KG1 (cell line): ENCODE measurements at places on chromosomes 6 and 20.

DNA sequence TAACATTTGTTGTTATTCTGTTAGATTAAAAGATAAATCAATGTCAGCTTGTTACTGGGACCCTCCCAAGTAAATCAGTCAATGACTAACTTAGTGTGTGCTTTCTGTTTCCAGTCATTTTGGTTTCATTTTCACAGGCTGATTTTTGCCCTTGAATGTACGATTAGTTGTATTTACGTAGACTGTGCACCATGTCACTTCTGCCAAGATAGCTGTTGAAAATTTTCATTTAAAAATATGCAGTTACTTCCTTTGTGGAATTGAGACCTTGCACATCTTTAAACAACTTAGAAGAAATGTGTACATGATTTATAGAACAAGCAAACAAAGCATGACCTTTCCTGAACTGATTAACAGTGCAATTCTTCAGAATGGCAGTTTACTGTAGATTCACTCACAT, 944.8 kb upstream of the CITED2 start:
- DNase-seq = no peak

DNA sequence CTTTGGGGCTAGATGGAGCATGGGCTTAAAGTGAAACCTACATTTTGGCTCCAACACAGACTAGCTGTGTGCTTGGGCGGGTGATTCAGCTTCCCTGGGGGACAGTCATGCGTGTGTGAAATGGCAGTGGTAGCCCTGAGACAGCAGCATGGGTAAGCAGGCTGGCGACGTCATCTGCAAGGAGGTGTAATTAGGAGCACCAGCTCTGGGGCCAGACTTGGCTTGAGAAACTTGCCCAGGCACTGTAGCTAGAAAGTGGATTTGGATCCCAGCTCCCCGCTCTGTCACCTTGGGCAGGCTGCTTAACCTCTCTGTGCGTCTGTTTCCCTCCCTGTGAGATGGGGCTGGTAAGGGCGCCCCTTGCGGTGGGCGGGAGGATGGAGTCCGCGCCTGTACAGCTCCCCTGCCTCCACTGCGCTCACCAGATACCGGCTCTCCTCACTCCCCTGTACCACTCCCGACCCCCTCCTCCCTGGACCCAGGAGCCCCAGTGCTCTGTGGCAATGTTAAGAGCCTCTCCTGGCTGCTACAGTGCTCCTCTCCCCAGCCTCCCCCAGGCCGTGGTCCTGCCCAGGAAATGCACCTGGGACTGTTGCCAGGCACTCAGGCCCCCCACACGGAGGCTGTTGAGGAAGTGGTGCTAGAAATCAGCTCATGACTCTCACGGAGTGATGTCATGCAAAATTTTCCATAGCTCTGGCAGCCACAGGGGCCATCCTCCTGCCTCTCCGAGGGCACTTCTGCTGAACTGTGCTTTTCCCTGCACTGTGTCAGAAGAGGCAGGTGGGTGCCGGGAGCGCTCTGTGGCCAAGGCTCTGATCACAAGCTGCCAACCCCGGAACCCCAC, 44.6 kb downstream of the SYNJ2 start:
- DNase-seq = peak; percentile 95

DNA sequence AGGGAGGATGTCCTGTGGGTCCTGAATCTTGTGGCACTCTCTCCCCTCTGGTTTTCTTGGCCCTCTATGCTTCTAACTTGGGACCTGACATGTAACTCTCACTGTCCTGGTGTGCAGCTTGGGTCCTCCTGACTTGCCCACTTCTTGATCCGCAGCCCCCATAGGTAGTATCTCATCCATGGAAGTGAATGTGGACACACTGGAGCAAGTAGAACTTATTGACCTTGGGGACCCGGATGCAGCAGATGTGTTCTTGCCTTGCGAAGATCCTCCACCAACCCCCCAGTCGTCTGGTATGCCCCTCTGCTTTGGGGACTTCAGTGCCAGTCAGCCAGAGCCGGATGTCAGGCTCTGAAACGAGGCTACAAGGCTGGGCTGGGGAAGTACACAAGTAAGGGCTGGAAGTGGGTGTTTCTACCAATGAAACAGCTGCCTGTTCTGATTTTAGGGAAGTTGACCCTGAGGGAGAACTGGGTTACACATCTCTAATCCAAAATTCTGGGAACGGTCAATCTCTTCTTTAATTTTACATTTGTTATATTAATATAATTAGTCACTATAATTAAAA, 641 bp downstream of the DBNDD2 start:
- DNase-seq = no peak

GRCh38 chr20:32116079-32116521, 6.6 kb downstream of the TM9SF4 start:
- no peak for DNase-seq

DNA sequence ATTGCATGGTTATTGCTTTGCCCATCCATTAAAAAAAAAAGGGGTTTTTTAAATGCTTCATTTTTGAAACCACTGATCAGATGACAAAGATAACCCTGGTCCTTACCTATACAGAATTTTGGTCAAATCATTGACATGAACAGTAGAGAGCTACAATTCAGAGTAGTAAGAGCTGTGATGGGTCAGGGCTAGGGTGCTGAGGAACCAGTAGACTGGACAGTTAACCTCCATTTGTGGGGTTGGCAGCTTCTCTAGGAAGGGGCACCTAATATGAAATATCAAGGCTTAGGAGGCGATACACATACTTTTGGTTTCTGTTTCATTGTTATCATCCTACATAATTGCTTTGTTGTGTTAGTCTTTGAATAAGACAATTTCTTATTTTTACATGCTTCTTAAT, 55.1 kb downstream of the ORC3 start:
- no peak for DNase-seq

DNA sequence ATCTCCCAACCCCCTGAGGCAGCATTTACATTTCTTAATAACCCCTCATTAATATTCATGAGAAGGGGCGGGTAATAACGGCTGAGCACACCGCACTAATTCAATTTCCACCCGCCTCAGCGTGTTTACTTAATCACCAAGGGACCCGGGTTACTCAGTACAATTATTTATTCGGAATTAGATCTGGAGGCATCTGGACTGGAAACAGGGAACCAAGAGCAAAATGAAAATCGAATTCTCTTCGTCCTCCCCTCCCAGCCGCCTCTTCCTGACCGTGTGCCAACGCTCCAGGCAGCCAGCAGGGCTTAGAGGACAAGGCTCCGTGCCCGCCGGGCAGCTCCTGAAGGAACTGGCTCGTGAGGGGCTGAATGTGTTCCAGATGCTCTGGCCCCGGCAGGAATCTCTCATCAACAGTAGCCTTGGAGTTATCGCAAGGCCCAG, 23.5 kb upstream of the CTNNBL1 start:
- DNase-seq = no peak
